ENCODE measurements at places on chromosomes 7 and 10.

- no peak for DNase-seq
Observed at GRCh38 chr10:70362328-70362727, 20.1 kb downstream of the LRRC20 start.

- no peak for DNase-seq
Observed at GRCh38 chr7:21281193-21281592, 146.7 kb upstream of the SP4 start.

GRCh38 chr10:48523212-48523819 lies 81.6 kb downstream of the ARHGAP22 start:
- DNase-seq, result no peak

DNA sequence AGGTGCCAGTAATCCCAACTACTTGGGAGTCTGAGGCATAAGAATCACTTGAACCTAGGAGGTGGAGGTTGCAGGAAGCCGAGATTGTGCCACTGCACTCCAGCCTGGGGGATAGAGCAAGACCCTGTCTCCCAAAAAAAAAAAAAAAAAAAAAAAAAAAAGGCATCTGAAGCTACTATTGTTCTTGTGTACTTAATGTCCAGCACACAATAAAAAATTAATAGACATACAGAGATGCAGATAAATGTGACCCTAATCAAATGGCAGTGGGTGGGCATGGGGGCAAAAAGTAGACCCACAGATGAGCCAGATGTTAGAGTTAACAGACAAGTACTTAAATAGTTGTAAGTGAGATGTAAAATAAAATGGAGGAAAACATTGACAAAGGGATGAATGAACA lies 7.7 kb upstream of the KCNK18 start:
- DNase-seq, result no peak

- no peak for DNase-seq
Observed at GRCh38 chr7:24690251-24690650, 67.0 kb downstream of the GSDME start.

DNA sequence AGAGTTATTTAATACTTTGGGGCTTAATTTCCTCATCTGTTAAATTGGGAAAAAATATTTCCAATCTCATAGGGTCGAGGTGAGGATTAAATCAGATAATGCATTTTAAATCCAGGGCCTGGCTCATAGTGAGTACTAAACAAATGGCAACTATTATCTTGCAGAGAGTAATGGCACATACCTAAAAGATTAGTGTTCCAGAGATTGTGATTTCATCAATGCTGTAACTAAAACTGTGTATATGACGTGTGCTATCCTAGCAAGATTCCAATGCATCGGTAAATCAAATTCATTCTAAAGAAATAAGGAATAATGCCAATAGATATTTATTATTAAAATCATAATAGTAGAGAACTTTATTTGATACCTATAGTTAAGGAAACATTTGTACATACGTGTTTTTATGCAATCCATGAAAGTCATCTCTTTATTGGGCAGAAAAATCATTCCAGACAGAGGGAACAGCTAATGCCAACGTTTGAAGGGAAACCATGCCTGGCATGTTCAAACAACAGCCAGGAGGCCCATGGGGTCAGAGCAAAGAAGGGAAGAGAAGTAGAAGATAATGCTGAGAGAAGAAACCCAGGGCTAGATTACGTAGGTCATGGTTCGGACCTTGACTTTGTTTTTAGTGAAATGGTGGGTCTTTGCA lies 174.8 kb upstream of the AGR3 start:
- DNase-seq, result no peak

- no peak for DNase-seq
Observed at GRCh38 chr10:31830887-31831286, 97.7 kb downstream of the ARHGAP12 start.

DNA sequence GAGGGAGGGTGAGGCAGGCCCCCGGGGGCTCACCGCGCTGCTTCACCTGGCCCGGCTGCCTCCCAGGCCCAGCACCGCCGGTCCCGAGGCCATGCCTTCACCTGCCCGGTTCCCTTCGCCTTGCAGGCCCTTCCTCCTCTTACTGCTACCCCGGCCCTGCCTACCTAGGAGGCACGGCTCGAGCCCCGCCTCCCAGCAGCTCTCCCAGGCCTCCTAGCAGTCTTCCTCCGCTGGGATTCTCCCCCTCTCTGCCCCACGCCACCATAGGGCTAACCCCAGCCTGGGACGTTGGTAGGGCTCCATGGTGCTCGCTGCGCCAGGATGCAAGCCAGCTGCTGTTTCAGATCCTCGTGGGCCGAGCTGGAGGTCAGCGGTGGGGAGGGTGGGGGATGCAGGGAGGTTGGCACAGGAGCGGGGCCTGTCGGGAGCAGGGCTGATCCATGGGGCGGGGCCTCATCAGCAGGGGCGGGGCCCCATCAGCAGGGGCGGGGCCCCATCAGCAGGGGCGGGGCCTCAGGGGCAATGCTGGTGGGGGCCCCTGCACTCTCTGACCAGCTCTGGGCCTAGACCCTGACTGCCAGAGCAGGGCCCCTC lies 63.3 kb downstream of the RASGEF1A start:
- no peak for DNase-seq

- no peak for DNase-seq
Observed at GRCh38 chr10:72802332-72802731, 91.2 kb upstream of the OIT3 start.

DNA sequence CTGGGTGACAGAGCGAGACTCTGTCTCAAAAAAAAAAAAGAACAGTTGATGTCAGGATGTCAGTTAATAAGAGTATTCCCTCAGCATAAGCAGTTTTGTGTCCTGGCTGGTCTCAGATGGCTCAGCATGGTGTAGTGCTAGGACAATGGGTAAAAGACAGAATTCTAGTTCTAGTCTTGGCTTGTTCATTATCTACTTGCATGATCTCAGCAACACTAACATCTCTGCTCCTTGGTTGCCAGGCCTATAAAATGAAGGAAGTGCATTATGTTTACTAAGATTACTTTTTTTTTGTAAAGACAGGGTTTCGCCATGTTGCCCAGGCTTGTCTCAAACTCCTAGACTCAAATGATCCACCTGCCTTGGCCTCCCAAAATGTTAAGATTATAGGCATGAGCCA lies 84.3 kb upstream of the SP8 start:
- DNase-seq, result no peak

DNA sequence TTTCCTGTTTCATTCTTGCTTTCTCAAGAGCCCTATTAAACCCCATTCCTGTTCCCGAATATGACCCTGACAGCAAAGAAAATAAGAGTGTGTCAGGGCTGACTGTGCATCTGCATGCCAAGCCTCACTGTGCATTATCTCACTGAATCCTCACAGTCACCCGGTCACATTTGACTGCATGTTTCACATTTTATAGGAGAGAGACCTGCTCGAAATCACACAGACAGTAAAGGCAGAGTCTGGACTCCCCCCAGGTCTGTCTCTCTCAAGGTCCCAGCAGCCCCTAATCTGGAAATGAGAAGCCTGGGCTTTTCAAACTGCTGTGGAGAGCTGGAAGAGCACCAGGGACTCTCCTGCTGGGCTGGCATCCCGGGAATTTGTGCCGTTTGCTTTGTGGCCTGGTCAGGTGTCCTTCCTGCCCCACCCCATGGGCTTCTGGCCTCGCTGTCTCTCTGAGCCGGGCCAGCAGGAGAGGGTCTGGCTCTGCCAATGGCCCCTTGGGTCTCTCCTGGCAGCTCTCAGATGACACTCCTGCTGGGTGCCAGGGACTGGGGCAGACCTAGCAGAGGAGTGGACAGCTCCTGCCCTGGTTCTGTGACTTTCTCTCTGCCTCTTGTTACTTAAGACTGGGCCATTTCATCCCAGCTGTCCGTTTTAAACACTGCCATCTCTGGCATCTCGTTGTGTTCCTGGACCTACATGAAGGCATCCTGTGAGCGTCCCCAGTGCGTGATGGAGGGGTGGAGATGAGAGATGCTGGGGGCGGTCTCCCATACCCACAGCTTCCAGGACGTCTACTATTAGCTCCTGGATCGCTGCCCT lies 173.6 kb downstream of the ARHGAP12 start:
- no peak for DNase-seq

DNA sequence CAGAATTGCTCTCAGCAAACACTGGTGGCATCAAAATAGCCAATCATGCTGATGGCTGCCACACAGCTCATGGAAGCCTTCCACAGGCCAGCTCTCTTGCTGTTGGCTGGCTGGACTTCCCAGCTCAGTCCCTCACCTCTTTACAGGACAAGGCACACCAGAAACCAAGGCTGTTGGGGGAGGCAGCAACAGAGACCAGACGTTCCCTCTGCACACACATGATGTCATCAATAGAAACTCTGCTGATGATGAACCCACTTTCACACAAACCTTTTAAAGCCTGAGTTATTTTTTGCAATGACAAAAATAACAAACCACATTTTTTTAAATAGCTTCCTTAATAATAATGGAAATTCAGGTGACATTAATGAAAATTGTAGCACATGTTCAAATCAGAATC lies 300.9 kb upstream of the C7orf33 start:
- no peak for DNase-seq

- DNase-seq, result no peak
Observed at GRCh38 chr10:103038570-103038969, 120.5 kb downstream of the CNNM2 start.

DNA sequence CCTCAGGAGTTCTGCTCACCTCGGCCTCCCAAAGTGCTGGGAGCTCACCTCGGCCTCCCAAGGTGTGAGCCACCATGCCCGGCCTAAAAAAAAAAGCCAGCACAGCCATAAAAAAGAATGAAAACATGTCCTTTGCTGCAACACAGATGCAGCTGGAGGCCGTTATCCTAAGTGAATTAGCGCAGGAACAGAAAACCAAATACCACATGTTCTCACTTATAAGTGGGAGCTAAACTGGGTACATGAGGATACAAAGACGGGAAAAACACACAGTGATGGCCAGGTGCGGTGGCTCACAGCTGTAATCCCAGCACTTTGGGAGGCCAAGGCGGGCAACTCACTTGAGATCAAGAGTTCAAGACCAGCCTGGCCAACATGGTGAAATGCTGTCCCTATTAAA lies 20.9 kb downstream of the PSPH start:
- no peak for DNase-seq

GRCh38 chr10:27242951-27243551 lies 2.5 kb upstream of the ACBD5 start:
- peak; percentile 83 for DNase-seq

DNA sequence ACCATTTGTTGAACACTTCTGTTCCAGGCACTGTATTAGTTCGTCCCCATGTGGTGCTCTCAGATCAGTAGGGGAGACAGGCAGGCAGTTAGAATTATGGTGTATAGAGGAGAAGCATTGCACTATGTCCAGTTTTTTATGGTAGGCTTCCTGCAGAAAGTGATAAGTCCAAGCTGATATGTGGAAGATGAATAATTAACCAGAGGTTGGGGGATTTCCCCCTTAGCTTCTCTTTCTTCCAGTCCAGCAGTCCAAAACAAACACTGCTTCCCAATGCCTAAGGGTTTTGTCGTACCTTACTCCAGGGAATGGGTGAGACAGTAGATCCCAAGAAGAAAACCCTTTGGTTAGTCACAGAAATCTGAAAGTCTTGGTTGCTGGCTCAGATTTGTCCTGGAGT lies 19.2 kb downstream of the HIF1AN start:
- DNase-seq, result no peak

DNA sequence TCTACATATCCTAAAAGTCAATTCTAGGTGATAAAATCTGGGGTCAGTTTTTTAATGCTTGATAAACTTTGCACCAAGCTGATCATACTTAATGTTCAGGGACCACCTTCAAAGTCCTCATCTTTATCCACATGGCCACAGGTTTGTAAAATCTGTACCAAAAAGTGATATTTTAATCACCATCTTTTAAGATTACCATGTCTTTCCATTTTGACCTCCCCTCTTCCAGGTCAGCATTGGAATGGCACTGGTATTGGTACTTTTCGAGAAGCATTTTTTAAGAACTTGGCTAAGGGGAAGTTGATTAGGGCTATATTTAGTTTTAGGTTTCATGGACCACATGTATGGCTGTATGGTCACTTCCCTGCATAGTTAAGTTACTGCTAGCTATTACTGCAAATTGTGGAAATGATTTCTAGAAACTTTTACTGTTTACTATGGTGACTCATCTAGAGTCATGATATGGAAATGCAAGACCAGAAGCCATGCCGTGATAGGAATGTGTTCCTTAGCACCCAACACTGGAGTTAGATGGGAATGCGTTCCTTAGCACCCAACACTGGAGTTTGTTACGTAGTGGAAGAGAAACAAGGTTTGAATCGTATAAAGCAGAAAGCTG lies 50.8 kb upstream of the ABLIM1 start:
- DNase-seq, result no peak

DNA sequence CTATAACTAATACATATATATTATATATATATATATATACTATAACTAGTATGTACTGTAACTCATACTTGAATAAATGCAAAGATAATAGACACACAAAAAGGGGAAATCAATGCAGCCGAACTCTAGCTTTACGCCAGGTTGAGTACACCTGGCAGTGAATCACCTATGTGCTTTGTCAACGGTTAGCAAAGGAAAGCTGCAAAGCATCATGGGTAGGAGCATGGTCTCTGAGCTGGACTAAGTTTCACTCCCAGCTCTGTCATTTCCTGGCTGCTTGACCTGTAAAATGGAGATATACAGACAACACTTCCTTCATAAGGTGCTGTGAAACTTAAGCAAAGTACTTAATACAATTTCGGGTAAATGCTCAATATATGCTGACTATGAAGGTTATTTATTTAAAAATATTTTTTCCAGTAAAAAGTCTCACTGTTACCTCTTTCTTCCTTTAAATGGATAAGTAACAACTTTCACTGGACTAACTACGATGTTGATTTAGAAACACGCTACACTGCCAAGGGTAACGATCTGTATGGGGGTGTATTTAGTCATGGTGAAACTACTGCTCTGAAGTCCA lies 61.7 kb upstream of the ITGA8 start:
- no peak for DNase-seq

DNA sequence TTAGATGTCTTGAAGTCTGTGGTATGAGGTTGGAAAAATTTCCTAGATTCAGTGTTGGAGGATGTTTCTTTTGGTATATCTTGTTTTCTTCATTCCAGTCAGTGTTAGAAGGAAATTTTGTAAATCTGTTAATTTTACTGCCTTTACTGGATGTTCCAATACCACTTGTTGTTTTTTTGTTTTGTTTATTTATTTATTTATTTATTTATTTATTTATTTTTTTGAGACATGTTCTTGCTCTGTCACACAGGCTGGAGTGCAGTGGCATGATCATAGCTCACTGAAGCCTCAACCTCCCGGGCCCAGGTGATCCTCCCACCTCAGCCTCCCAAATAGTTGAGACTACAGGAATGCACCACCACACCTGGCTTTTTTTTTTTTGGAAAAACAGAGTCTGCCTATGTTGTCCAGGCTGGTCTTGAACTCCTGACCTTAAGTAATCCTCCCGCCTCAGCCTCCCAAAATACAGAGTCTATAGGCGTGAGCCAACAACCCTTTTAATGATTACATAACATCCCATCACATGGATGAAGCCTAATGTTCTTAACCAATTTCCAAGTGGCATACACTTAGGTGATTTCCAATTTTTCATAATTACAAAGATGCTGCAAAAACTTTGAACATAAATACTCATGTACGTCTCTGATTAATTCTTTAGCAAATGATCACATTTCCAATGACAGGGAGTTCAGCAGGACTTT lies 52.8 kb upstream of the WAC start:
- DNase-seq, result no peak

DNA sequence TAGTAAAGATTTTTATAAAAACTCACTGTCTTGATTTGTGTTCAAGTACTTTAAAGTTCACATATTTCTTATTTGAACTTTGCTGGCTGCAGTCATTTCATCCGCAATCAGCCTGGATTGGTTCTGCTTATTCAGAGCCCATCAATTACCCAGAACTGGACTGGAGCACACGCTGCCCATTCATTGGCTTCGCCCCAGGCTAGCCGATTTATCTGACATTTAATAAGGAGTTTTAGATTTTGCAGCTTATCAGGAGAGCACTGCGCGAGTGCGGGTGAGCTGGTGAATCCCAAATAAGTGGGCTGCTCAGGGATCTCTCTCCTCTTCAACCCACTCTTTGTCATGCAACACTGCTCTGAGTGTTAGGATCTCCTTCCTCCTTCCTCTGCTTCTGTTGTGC lies 166.0 kb upstream of the GPR26 start:
- DNase-seq, result no peak

Data from DND-41 (cell line).